T-helper 17 cell (primary cell): ENCODE measurements at places on chromosomes 16 and 17. TPM values are rescaled to one million over a fixed set of nuclear protein-coding genes. Genes with fewer than 3 reads are reported as not detected.

DNA sequence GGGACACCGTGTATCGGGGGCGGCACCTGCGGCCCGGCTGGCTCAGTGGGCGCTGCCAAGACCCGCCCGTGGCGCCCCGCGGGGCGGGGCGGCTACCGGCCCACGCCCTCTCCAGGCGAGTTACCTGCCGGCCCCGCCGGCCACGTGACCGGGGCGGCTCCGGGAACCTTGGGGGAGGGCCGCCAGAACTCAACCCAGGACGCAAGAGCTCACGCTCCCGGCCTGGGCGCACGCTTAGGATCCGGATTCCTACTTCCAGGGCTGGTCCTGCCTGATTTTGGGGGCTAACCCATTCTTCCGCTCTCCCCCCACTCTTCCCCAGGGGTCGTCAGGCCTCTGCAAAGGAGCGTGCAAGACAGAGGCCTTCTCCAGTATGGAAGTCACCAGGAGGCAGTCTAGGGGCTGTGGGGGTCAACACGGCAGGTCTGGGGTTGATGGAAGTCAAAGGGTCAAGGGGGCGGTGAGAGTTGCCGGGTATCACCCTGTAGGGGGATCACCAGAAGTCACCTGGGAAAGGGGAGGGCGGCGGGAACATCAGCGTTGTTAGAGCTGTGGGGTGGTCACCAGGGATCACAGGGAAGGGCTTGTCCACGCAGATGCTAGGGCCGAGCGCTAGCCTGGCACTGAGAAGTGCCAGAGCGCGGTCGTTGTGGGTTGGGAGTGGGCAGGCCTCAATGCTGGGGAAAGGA, 354 bp upstream of the ESRP2 start:
- H3K27ac ChIP-seq = peak overlapping the region; percentile 53
- no peaks in the 10 kb centered on the region for H3K36me3 ChIP-seq
- H3K4me3 ChIP-seq = peak overlapping the region; percentile 94
- DNase-seq = peak; percentile 59
- no peaks in the 10 kb centered on the region for H3K27me3 ChIP-seq

Gene ARL17A
- 19.6 TPM for total RNA-seq

- no peak overlapping the region for H3K4me3 ChIP-seq
- H3K27me3 ChIP-seq = peaks cover 50% of the 10 kb centered on the region
- no peak overlapping the region for H3K27ac ChIP-seq
- H3K36me3 ChIP-seq = no peaks in the 10 kb centered on the region
- no peak for DNase-seq
- peaks cover 4% of the 10 kb centered on the region for H3K4me1 ChIP-seq
These were observed 39.4 kb upstream of the RBFOX3 start for GRCh38 chr17:79650283-79650682.

Gene MT1G
- total RNA-seq = not detected

Gene PLD6
- 15.3 TPM for total RNA-seq

Gene GRAP
- 23.8 TPM for total RNA-seq

GRCh38 chr16:90083139-90083538, 6.0 kb upstream of the PRDM7 start:
- peaks cover 10% of the 10 kb centered on the region for H3K4me1 ChIP-seq
- DNase-seq = no peak
- H3K36me3 ChIP-seq = peaks cover 2% of the 10 kb centered on the region
- H3K27me3 ChIP-seq = peaks cover 18% of the 10 kb centered on the region
- H3K4me3 ChIP-seq = peak overlapping the region; percentile 92

Gene CFAP97D1
- total RNA-seq = not detected

DNA sequence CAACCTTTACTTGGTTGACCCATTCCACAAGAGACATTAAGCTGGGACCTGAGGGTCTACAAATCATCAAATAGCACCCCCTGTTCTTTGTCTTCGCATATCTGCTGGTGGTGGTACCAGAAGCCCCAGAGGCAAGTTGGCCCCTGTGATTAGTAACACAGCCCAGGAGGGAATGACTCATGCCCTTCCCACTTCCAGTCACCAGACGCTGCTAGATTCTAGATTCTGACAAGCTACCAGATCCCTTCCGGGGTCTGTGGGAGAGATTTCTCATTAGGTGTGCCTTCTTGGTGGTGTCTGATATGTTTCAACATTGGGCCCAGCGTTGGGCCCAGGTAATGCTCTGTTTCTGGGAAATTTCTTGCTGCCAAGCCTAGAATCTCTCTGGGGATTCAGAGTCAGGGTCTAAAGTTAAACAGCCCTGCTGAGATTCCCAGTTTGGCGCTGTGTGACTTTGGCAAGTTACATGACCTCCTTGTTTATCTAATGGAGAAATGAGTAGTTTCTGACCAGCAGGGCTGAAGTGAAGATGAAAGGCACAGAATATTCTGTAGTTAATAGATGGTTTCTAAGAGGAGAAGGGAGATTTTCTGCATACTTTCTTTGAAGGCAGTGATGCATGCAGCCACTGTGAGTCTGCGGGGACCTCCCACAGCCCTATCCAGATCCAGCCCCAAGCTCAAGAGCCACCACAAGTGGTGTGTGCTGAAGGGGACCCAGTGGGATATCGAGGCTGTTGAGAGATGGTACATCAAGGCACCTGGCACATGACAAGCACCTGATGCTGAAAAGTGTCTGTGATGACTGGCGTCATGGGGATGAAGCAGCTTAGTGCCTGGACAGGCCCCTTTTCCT, 3.9 kb downstream of the TRPV2 start:
- peaks cover 41% of the 10 kb centered on the region for H3K4me1 ChIP-seq
- no peaks in the 10 kb centered on the region for H3K27me3 ChIP-seq
- peaks cover 3% of the 10 kb centered on the region for H3K36me3 ChIP-seq
- H3K4me3 ChIP-seq = peak overlapping the region; percentile 70
- peak overlapping the region; percentile 98 for H3K27ac ChIP-seq

Gene CD7
- 119 TPM for total RNA-seq

Gene HEXIM1
- total RNA-seq = 71.8 TPM

GRCh38 chr17:82374626-82375331, 3.2 kb downstream of the UTS2R start:
- H3K4me1 ChIP-seq = peaks cover 16% of the 10 kb centered on the region
- no peak overlapping the region for H3K4me3 ChIP-seq
- H3K36me3 ChIP-seq = peaks cover 3% of the 10 kb centered on the region
- H3K27me3 ChIP-seq = peaks cover 43% of the 10 kb centered on the region
- no peak for DNase-seq
- no peak overlapping the region for H3K27ac ChIP-seq

- H3K36me3 ChIP-seq = no peaks in the 10 kb centered on the region
- H3K27me3 ChIP-seq = peaks cover 20% of the 10 kb centered on the region
- peaks cover 12% of the 10 kb centered on the region for H3K4me1 ChIP-seq
- no peak overlapping the region for H3K27ac ChIP-seq
- no peak for DNase-seq
- H3K4me3 ChIP-seq = peak overlapping the region; percentile 61
These were observed 284.5 kb downstream of the MAF start for GRCh38 chr16:79316004-79316458.

GRCh38 chr17:27848931-27849330, 44.2 kb downstream of the LYRM9 start:
- no peaks in the 10 kb centered on the region for H3K36me3 ChIP-seq
- no peak overlapping the region for H3K4me3 ChIP-seq
- H3K27me3 ChIP-seq = peaks cover 12% of the 10 kb centered on the region
- no peak for DNase-seq
- peak overlapping the region; percentile 41 for H3K27ac ChIP-seq

GRCh38 chr16:69930117-69930776, 20.9 kb upstream of the CLEC18A start:
- peaks cover 2% of the 10 kb centered on the region for H3K4me1 ChIP-seq
- DNase-seq = peak; percentile 22

DNA sequence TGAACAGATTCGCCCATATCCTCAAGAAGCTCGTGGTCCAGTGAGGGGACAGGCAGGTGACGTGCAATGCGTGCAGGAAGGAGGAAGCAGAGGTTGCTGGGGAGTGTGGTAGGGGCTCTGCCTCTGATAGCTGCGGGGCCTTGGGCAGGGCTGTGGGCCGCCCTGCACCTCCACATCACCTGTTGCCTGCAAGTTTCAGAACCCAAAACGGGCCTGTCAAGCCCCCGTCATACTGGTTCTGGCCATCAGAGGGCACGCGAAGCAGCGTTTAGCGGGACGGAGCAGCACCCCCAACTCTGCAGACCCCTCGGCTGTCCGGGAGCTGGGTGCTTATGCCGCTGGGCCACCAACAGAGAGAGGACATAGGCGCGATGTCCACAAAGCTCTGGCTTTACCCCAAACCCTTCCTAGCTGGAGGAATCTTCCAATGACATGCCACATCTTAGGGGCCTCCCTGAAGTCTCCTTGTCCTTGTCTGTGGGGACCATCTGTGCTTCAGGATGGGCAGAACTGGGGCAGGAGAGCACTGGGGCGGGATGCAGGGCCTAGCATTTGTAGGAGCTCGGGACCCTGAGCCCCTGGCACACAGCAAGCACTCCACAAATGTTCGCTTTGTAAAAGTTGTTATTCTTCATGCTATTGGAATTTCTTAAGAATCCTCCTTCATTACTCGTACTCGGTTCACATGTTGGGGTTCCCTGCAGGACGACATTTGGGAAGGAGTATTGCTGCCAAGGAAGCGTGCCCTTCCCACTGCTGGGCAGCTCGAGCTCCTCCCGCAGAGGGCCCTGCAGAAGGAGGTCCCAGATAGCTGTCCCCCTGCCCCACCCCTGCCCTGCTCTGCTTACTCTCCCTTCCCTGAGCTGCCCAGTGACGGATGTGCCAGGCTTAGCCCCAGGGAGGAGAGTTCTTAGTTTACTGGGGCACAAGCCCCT, 64.3 kb downstream of the CNGB1 start:
- no peak for DNase-seq
- no peak overlapping the region for H3K27ac ChIP-seq
- no peak overlapping the region for H3K4me3 ChIP-seq
- H3K27me3 ChIP-seq = peaks cover 24% of the 10 kb centered on the region

- no peak overlapping the region for H3K27ac ChIP-seq
- H3K4me3 ChIP-seq = no peak overlapping the region
- no peaks in the 10 kb centered on the region for H3K27me3 ChIP-seq
- no peak for DNase-seq
These were observed 34.4 kb upstream of the USP7 start for GRCh38 chr16:8998108-8998507.

GRCh38 chr16:84194470-84195200, 3.7 kb downstream of the ADAD2 start:
- no peak for DNase-seq
- H3K4me1 ChIP-seq = peaks cover 15% of the 10 kb centered on the region
- H3K36me3 ChIP-seq = no peaks in the 10 kb centered on the region
- H3K4me3 ChIP-seq = peak overlapping the region; percentile 57
- H3K27me3 ChIP-seq = peaks cover 9% of the 10 kb centered on the region

DNA sequence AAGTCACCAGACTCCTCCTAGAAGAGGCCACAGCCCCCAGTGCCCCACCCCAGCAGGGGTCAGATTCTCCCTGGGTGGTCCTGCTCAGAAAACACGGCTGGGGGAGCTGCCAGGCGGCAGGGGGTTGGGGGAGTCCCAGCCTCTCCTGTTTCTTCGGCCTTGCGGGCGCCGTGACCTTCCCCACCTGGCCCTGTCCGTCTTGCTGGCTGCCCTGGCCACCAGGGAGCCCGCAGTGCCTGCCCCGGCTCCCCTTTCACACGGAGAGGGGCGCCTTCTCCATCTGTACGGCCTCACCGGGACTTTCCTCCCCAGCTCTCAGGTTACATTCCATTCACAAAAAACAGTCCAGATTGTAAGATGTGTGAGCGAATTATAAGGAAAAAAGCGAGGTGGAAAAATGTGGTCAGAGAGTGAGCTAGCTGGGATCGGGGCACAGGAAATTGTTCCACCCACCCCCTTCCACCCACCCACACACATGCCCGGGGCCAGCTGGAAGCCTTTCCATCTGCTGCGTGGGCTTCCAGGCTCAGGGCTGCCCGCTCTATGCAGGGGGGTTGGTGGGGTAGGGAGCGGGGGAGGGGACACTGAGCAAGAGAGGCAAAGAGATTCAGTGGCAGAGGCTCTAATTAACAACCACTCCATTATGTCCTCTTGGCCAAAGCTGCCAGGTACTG, 14.6 kb upstream of the CIBAR2 start:
- H3K4me1 ChIP-seq = peaks cover 3% of the 10 kb centered on the region
- H3K4me3 ChIP-seq = no peak overlapping the region
- DNase-seq = no peak
- H3K27me3 ChIP-seq = no peaks in the 10 kb centered on the region
- H3K27ac ChIP-seq = no peak overlapping the region

DNA sequence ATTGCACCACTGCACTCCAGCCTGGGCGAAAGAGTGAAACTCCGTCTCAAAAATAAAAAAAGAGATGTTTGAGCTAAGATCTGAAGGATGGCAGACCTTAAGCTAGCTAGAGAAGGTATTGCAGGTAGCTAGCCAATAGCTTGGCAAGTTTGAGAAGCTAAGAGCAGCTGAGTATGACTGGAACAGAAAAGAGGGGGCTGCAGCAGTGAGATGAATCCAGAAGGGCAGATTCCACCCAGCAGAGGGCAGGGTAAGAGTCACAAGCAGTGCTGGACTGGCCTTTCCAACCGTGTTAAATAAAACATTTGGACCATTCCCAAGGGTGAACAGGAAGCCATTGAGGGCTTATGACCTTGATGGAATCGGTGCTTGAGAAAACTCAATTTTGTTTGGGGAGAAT, 5.7 kb upstream of the PHAF1 start:
- DNase-seq = no peak
- no peaks in the 10 kb centered on the region for H3K27me3 ChIP-seq
- H3K4me3 ChIP-seq = no peak overlapping the region
- peak overlapping the region; percentile 62 for H3K27ac ChIP-seq
- no peaks in the 10 kb centered on the region for H3K36me3 ChIP-seq
- peaks cover 2% of the 10 kb centered on the region for H3K4me1 ChIP-seq

DNA sequence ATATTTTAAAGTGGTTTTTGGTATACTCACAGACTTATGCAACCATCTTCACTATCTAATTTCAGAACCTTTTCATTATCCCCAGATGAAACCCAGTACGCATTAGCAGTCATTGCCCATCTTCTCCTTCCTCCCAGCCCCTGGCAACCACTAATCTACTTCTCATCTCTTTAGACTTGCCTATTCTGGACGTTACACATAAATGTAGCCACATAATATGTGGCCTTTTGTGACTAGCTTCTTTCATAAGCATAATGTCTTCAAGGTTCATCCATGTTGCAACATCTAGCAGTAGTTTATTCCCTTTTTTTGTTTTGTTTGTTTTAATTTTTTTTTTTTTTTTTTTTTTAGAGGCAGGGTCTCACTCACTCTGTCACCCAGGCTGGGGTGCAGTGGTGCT, 28.5 kb upstream of the C17orf107 start:
- no peak overlapping the region for H3K4me3 ChIP-seq
- H3K27me3 ChIP-seq = no peaks in the 10 kb centered on the region
- peak overlapping the region; percentile 41 for H3K27ac ChIP-seq
- peaks cover 6% of the 10 kb centered on the region for H3K36me3 ChIP-seq

DNA sequence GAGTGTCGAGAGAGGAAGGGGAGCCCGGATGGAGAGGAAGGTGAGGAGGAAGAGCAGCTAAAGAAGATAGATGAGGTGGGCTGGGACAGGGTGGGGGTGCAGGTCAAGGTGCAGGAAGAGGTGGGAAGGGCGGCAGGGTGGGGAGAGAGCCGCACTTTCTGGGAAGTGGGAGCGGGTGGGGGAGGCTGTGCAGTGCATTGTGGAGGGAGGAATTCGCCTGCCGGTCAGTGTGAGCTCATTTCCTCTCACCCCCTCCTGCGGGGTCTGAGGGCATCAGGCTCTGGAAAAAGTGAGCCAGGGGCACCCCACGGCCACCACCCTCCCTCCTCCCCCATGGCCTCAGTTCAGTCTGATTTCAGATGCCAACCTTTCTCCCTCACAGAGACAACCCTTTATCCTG, 2.5 kb upstream of the ARHGAP23 start:
- H3K27ac ChIP-seq = peak overlapping the region; percentile 54
- H3K36me3 ChIP-seq = peaks cover 2% of the 10 kb centered on the region
- no peak for DNase-seq
- no peak overlapping the region for H3K4me3 ChIP-seq
- peaks cover 49% of the 10 kb centered on the region for H3K27me3 ChIP-seq

Gene MED1
- total RNA-seq = 41.3 TPM

Gene KRTAP16-1
- 0.17 TPM for total RNA-seq

- H3K36me3 ChIP-seq = peaks cover 16% of the 10 kb centered on the region
- DNase-seq = no peak
- no peaks in the 10 kb centered on the region for H3K27me3 ChIP-seq
- no peak overlapping the region for H3K27ac ChIP-seq
- H3K4me1 ChIP-seq = no peaks in the 10 kb centered on the region
- H3K4me3 ChIP-seq = peak overlapping the region; percentile 36
These were observed 32.6 kb upstream of the ARL6IP1 start for GRCh38 chr16:18833707-18834505.
